NCI-H2171 (cell line): ENCODE measurements at places on chromosomes 13 and 19.

DNA sequence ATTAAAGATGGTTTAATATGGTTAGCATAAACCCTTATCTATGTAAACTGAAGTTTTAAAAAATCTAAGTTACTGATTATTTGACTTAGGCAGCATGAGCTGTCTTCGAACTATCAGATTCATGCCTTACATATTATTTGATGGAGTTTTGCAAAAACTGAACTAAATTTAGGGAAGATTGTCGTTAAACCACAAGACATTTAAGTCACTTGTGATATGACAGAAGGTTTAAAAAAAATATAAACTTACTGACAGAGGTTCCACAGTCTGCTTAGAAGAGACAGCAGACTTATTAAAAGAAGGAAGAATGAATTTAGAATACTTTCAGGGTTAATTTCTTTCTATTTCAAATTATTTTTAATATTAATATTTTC lies 110.9 kb upstream of the FRY start:
- DNase-seq, result no peak

DNA sequence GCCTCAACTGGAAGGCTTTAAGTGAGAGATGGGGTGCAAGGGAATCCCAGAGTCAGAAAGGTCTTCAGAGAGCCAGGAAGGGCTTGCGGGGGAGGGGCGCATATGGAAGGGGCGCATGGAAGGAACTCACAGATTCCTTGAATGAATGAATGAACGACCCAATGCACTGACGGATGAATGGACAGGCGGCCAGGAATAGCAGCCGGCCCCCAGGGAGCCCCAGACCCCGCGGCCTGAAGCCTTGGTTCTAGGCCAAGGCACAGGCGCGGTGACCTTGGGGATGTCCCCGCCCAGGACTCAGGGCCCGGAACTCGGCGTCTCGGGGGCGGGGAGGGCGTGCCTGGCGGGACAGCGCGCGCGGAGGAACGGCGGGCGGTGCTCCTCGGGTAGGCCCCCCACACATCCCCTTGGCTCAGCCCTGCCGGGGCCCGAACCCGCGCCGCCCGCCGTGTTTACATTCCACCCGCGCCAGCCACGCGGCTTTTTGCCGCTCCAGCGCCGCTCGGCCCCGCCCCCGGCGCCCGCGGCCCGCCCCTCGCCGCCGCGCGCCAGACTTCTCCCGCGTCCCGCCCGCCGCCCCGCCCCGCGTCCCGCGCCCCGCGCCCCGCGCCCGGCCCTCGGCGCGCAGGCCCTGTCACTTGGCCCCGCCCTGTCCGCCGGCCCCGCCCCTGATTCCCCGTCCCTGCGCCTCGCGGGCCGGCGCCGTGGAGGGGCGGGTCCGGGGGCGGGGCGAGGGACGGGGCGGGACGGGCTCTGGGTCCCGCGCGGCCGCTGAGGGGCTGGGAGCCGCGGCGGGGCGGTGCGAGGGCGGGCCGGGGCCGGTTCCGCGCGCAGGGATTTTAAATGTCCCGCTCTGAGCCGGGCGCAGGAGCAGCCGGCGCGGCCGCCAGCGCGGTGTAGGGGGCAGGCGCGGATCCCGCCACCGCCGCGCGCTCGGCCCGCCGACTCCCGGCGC lies at the start of gene CCNE1:
CCNE1 (plus strand) TSS at position 867 of the 955 bp plus-strand sequence. CDS start 565 bp downstream, outside the sequence.
- DNase-seq, result peak; percentile 80

DNA sequence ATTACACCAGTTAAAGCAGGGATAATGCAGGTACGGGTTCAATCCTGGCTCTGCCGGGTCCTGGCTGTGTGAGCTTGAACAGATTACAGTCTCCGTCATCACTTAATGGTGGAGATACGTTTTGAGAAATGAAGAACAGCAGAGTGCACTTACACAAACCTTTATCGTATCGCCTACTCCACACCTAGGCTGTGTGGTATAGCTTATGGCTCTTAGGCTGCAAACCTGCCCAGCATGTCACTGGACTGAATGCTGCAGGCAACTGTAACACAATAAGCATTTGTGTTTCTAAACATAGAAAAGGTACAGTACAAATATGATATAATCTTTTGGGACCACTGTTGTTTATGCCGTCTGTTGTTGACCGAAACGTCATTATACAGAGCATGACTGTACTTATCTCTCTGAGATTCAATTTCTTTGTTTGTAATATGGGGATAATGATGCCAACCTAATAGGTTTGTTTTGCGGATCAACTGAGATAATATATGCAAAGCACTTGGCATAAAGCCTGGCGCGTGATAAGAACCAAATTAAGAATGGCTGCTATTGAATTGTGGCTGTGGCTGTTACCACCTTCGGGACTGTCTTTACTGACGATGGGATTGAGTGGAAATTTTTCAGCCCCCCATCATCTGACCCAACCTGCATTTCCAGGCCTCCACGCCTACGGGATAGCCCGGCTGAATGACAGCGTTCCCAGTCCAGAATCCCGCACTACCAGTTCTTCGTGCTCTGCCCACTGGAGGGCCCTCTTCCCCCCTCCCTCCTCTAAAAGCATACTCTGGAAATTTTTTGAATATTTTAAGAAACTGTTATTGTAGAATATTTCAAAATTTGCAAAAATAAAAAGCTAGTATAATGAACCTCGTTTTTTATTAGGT lies 11.2 kb downstream of the KRTDAP start:
- no peak for DNase-seq

- DNase-seq, result no peak
Measured at GRCh38 chr13:20422362-20422761, 103.3 kb downstream of the CRYL1 start.

DNA sequence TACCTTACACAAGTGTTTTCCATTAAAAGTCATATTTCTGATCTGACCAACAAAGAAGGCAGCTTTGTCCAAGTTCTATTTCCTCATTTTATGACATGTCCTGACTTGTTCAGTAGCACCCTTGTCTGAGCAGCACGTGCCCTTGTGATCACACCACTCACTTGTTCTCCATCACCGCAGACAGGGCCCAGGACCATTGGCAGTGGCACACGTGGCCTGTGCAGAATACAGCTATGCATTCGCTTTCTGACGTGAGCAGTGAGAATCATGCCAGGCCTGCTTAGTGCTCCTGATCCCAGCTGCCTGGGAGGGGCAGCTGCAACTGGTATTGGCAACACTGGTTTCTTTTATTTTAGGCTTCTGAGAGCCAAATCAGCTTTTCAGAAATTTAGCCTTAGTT lies 134.2 kb downstream of the FRY start:
- DNase-seq, result no peak

DNA sequence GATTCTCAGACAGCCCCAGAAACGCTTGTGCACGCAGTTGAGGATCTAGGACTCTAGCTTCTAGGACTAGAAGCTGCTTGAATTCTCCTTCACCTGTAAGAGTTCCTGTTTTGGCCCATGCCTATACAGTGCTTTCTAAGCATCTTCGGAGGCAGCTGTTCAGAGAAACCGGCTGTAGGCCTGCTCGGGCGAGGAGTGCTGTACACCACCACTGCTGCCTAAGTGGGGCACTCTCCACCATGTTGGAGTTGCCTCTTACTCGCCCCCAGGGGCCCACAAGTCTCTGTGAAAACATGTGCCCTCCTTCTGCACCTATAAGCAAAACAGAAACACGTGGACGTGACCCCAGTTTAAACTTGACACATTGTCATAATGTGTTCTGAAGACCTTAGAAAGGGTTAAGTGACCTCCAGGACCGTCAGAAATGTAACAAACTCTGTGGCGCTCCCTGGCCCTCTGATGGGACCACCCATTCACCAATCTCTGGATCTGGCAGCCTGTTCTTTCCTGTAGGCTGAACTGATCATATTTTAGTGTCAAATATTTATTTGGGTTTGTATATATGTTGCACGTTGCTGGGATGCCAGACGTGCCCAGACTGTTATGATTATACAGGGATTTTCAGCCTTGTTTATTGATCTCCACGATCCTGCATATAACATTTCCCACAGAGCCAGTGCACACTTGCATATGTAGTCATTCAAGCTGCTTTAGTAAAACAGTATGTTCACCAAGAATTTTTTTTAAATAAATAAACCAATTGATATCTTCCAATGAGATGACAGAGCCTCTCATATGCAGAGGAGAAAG lies 60.8 kb downstream of the C13orf42 start:
- no peak for DNase-seq

DNA sequence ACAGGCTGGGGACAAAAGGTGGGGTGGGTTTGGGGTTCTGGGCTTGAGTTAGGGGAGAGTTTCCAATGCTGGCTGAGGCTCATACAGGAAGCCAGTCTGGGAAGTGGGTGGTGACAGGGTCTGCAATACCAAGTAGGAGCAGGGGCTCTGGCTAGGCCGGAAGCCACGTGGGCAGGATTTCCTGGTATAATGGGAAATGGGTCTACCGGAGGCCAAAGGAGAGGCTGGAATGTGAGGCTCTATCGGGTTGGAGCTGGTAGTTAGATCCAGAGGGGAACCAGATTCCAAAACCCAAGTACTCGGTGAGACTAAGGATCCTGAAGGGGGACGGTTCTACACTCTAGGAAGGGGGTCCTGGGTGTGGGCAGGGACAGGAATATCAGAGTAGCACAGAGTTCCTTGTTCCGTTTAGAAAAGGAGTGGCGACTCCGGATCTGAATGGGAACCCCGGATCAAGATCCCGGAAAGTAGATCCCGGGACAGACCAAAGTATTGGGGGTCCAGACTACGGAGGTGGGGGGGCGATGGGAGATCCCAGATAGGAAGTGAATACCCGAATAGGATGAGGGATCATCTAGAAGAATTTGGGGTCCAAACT lies 802 bp downstream of the CDC37 start:
- DNase-seq, result no peak

DNA sequence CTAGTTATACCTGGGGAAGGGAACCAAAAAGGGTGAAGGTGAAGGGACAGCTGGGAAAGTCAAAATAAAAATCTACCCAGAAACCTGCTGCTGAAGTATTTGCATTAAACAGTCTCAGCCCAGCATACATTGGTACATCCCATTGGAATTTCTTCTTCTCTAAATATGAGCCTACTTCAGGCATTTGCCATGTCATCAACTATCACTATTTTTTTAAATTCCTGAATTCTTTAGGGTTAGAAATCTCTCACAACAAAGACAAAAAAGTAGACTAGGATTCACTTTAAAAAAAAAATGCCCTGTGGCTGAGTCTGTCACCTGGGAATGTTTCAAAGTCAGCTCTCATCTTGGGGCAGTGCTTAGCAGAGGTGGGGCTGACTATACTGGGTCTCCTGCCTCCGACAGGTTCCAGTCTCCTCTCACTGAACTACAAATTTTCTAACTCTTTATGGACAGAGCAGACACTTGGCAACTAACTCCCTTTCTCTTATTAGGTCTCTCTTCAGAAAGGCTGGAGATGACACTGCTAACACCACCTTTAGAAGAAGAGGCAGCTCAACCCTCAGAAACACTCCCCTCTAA lies 141.2 kb downstream of the LHFPL6 start:
- no peak for DNase-seq

- no peak for DNase-seq
Measured at GRCh38 chr19:14886032-14886431, at the start of gene OR7A17. OR7A17 (minus strand) TSS chr19:14886132; CDS start chr19:14881355, 4,777 bp downstream.

DNA sequence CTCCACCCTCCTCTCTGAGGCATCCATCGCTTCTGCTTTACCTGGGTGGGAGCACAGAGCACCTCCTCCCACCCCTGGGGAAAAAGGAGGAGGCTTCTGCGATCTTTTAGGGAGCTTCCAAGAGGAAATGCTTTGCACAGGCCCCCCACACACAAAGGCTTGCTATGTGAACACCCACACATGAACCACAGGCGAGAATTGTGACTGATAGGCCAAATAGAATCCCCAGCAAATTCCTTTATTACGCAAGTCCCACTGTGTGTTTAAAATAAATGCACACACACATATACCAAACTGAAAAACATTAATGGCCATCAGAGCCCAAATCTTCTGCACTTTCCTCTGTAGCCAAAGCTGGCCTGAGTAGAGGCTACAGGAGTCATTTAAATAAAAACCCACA lies 50.6 kb downstream of the HSPH1 start:
- no peak for DNase-seq

GRCh38 chr13:107375701-107376340 lies 807.9 kb upstream of the ARGLU1 start:
- no peak for DNase-seq
